ENCODE measurements at places on chromosomes 16 and 17. TPM values are rescaled to one million over a fixed set of nuclear protein-coding genes. Genes with fewer than 3 reads are reported as not detected.

The C16orf96 gene
- 0.27 TPM for polyA plus RNA-seq

The CLEC19A gene
- 0.11 TPM for polyA plus RNA-seq

The DOC2A gene
- polyA plus RNA-seq = 3.8 TPM

The KRT40 gene
- not detected for polyA plus RNA-seq

The CBLN1 gene
- 0.08 TPM for polyA plus RNA-seq

The TM4SF5 gene
- not detected for polyA plus RNA-seq

The PRCD gene
- 9.2 TPM for polyA plus RNA-seq

The ITGA2B gene
- polyA plus RNA-seq = 6.4 TPM

DNA sequence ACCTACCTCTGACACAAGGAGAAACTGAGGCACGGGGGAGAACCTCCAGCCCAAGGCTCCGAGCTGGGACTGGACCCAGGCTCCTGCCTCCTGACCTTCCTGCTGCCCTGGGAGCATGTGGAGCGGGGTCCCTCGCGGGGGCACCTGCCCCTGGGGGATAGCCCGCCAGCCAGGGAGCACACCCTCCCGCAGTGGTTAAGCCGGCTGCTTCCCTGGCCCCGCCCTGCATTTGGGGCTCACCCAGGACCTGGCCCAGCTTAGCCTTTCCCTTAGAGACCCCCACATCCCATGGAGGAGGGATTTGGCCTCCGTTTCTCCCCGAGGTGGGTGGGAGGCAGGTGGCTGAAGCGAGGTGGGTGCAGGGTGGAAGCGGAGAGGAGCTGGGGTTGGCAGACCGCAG lies 1.8 kb upstream of the CDH15 start:
- DNase-seq = no peak

DNA sequence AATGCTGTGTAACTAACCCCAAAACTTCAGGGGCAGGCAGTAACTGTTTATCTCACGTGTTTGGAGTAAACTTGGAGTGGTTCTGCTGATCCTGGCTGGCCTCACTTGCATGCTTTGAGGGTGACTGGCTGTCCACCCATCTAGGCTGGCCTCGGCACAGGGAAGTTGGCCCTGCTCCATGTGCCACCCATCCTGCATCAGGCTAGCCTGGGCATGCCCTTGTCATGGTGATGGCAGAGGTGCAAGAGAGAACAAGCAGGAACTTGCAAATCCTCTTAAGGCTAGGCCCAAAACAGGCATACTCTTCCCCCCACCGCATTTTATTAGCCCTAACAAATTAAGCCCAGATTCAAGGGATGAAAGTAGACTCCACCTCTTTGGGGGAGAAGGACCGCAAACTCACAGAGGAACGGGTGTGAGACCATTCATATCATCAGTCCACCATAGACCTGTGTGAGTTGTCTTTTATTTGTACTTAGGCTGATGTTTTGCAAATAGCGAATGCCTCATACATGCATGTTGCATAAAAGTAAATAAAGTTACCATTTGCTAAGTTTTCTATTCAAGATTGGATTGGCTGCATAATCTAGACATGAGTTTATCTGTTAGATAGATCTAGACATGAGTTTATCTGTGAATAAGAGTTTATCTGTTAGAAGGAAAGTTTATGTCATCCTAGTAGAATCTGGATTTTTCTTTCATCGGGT lies 221.0 kb downstream of the CCDC182 start:
- no peak for DNase-seq

- DNase-seq = peak; percentile 78
Measured at GRCh38 chr17:78040440-78041385, 82.2 kb downstream of the TNRC6C start.

GRCh38 chr17:75512926-75513640 lies 2.3 kb downstream of the CASKIN2 start:
- DNase-seq = no peak

GRCh38 chr16:24978370-24978914 lies 36.7 kb downstream of the ARHGAP17 start:
- DNase-seq = no peak

GRCh38 chr16:75494661-75495075 lies 573 bp downstream of the CHST6 start:
- no peak for DNase-seq

DNA sequence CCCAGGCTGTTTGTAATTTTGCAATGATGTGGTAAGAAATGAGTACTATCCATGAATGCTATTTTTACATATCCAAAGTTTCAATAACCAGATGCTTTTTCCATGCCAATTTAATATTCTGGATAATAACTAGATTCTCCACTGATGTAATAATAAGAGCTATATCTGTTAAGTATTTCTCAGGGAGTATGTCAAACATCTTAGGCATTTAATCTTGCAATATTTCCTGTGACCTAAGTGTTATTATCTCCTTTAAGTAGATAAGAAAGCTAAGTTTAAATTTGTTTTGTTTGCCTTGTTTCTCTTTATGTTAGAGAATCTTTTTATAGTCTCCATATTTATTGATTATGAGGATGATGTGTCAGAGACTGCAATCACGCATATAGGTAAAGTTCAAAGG lies 32.3 kb upstream of the HS3ST3A1 start:
- DNase-seq = no peak

- DNase-seq = no peak
Measured at GRCh38 chr16:87134628-87134995, 182.6 kb downstream of the C16orf95 start.

- DNase-seq = no peak
Measured at GRCh38 chr16:73480381-73480780, 432.5 kb upstream of the ZFHX3 start.

GRCh38 chr16:73152386-73153125 lies 104.6 kb upstream of the ZFHX3 start:
- no peak for DNase-seq

- DNase-seq = peak; percentile 40
Measured at GRCh38 chr16:58843675-58844074, 109.6 kb upstream of the GOT2 start.

DNA sequence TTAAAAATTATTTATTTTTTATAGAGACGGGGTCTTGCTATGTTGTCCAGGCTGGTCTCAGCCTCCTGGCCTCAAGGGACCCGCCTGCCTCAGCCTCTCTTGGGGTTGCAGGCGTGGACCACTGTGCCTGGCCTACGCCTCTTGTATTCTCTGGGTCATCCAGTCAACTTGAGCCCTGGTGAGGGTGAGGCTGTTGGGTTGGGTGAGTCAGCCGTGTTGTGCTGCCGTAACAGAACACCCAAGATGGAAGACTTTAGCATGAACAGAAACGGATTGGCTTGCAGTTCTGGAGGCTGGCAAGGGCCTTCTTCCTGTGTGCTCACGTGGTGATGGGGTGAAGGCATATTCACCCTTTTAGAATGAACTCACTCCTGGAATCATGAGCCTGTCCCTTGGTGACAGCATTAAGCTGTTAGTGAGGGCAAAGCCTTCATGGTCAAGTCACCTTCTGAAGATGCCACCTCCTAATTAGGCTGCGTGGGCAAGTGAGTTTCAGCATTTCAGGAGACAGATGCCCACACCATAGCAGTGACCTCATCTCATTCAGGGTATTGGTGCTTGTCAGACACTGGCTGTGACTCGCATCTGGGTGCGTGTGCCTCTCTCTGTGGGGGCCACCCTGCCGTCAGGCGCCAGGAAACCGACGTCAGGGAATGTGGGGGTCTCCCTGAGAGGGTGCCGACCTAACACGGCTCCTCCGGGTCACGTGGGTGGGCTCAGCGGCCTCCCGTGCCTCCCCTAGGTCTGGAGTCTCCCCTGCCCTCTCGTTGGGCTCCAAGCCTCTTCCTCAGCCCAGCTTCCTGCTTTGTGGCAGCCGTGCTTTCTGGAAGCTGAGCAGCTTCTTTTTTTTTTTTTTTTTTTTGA lies 49.8 kb downstream of the WDR45B start:
- no peak for DNase-seq

DNA sequence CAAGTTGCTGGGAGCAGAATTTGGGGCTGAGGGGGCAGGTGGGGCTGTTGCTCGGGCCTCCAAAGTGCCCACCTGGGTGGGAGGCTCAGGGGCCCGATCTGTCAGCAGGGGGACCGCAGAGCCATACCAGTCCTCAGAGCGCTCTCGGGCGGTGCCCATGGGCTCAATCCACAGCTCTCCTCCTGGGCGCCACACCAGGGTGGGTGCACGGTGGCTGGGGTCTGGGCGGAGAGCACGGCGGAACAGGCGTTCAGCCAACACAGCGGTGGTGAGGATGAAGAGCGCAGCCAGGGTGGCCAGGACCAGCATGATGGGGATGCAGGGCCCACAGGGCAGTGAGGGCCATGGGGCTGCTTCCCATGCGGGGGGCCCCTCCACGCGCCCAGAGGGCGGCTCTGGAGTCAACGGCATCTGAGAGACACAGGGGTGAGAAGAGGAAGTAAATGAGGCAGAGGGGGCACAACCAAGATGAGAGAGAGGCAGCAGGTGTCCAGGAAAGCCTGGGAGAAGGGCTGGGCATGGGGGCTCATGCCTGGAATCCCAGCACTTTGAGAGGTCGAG lies 1.2 kb downstream of the C16orf54 start:
- no peak for DNase-seq

DNA sequence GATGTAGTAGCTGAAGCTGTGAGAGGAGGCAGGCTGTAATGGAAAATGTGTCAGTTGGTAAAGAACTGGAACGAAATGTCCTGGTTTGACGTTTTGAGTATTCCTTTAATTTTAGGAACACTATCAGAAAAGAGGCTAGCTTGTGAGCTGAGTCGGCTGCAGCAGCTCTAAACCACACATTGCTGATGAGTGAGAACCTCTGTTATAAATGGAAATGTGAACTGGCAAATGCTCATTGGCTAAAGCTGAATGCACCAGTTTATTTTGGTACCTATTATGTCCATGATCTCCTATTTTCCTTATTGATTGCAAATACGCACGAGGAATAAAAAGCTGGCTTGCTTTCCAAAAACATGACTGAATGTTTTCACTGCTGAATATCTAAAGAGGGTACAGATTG lies 11.0 kb upstream of the WIPI1 start:
- DNase-seq = no peak

DNA sequence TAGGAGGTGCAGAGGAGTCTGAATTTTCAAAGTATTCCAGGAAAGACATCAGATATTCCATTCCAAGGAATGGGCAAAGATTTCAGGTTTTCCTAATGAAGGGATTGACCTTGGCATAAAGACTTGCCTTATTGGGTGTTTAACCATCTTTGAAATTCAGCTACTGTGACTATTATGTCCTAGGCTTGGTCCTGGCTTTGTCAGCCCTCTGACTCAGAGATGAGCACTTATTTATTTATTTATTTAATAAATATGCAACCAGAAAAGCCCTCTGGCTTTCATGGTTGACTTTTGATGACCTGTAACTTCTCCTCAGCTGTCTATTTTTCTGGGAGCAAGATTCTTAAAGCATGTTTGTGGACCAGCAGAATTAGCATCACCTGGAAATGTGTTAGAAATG lies 455.1 kb downstream of the KIF2B start:
- DNase-seq = no peak

DNA sequence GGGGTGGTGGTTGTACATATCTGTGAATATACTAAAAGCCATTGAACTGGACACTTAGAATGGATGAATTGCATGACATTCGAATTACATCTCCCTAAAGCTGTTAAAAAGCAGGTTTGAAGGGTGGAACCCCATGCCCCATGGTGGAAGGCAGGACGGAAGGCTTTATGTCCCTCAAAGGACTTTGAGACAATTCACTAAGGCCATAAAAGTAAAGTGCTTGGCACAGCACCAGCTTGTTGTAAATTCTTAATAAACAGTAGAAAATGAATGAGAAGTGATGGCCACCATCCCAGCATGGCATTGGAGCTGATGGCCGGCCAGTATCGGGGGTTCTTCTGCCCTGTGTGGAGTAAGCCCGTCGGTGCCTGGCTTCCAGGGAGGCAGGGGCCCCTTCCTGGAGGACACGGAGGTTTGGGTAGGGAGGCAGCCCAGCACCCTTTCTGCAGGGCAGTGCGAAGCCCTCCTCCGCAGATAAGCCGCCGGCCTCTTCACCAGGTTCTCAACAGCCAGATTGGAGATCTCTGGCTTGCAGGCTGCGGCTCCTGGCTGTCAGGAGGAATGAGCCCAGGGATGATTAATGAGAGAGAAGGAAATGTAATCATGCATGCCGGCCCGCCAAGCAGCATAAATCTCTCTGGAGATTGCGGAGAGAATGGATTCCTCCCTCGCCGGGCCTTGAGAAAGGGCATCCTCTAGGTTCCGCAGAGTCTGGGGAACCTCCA lies 346.9 kb downstream of the FOXL1 start:
- DNase-seq = no peak

- DNase-seq = no peak
Measured at GRCh38 chr17:58334661-58335060, 6.1 kb upstream of the TSPOAP1 start.

DNA sequence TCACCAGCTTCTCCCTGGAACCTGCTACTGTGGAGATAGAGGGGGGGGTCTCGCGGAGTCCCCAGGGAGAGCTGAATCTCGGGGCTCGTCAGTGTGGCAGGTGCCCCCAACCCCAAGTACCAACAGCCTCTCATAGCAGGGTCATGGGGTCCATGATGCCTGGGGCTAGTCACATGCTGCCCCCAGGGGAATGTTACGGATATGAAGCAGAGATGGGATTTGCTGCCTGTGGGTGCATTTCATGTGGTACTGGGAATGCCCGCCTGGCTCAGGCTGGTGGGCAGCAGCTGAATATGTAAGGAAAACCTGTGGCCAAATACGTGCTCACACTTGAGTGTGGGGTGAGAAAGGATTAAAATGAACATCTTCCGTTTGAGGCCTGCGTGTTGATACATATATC lies 49.4 kb downstream of the MEAK7 start:
- no peak for DNase-seq

DNA sequence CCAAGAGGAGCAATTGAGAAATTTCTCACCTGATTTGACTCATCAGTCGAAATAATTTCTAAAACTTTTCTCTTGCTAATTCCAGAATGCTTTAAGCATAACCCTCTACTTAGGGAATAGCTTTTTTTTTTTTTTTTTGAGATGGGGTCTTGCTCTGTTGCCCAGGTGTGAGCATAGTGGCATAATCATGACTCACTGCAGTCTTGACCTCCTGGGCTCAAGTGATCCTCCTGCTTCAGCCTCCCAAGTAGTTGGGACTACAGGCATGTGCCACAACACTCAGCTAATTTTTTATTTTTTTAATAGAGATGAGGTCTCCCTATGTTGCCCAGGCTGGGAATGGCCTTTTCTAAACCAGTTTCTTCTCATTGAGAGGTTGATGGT lies 13.7 kb upstream of the NFATC3 start:
- DNase-seq = no peak

GRCh38 chr17:27756467-27757371 lies 43.6 kb downstream of the NOS2 start:
- DNase-seq = no peak

DNA sequence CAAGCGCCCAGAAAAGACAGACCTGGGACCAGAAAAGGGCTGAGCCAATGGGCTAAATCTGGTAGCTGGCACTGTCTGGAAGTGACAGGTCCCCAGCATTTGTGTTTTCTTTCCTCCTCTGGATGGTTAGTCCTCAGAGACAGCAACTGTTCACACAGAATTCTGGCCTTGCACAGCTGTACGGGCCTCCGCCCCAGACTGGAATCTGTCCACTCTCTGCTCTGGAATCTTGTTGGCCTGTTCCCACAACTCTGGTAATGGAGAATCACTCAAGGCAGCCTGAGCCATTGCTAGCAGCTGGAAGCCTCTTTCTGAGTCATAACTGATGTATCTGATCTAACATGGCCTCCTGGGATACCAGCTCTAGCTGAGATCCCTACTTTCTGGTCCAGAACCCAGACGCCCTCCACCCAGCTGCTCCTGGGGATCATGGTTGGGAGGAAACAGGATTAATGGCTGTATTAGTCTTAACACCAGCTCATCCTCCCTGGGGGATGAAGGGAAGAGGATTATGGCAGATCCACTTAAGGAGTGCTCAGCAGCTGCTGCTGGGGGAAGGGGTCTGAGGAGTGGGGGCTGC lies 9.1 kb downstream of the ZNF668 start:
- DNase-seq = no peak

Data from right lung (tissue), 10 donors.